Type B pancreatic cell (in vitro differentiated cells): ENCODE measurements at places on chromosomes 5 and 9.

DNA sequence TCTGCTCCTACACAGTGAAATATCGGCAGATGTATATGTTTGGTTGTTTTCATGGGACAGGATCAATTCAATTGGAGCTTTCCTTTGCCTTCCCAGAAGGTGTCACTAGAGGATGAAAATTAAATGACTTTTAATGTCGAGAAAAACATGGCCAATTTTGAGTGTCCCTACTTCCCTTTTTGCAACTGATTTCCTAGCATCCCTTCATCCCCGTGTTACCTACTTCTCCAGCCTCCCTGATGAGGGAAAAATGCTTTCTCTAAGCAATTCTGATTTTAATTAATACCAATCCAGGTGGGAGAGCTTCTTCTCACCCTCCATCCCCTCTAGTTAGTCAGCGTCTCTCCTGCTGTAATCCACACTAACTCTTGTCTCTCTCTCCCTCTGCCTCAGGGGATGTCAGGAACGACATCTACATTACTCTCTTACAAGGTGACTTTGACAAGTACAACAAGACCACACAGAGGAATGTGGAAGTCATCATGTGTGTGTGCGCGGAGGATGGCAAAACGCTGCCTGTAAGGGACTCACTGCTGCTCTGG, 64.9 kb downstream of the DOCK2 start:
- DNase-seq: no peak

DNA sequence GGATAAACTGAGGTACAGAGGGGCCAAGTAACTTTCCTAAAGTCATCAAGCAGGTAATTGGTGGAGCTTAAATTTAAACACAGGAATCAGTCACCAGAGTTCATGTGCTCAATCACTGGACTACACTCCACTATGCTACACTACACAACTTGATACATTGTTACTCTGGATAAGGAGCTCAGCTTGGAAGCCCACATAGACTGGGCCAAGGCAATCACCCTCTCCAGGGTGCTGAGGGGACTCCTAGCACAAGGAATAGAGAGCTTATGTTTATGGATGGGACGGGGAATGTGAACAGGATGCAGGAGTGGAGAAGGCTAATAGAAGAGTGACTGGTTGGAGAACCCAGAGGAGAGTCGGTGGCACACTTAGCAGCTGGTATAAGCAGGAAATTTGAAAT, 113.5 kb upstream of the NFIB start:
- no peak for DNase-seq

GRCh38 chr9:90433398-90433941, 209.2 kb downstream of the DIRAS2 start:
- peak; percentile 75 for DNase-seq

DNA sequence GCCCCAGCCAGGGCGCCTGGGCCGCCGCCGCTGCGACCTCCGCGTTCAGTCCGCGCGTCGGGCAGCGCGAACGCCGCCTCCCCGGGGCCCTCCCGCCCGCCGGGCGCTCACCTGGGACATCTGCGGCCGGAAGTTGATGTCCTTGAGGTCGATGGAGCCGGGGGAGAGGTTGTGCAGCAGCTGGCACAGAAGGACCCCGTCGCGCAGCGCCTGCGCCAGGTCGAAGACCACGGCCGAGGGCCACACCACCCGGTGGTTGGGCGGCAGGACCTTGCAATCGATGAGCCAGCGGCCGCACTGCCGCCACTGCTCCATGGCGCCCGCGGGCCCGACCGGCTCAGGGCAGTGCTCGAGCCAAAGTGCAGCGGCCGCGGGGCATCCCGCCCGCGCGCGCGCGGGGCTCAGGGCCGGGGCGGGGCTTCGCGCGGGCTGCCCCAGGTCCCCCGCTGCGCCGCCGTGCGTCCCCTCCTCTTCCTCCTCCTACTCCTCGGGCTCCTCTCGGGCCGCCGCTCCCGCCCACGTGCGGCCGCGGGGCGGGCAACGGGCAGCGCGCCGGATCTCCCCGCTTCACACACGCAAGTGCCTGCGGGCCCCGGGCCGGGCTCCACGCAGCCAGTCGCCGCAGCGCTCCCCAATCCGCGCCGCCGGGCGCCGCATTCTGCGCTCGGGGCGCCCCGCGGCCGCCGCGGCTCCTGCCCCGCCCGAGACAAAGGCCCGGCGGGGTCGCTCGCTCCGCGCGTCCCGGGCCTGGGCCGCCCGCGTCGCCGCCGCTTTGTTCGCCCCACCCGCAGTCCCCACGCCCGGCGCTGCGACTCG, at the start of gene VAV2:
Gene VAV2 (minus strand): TSS at position 361 of the 816 bp plus-strand sequence. CDS start 46 bp downstream, at position 315.
- no peak for DNase-seq
